Ureter (tissue), 1 donor: ENCODE measurements at places on chromosomes 13 and 19.

- no peak for DNase-seq
These were observed 1.7 kb downstream of the PRDX2 start for GRCh38 chr19:12799742-12800465.

DNA sequence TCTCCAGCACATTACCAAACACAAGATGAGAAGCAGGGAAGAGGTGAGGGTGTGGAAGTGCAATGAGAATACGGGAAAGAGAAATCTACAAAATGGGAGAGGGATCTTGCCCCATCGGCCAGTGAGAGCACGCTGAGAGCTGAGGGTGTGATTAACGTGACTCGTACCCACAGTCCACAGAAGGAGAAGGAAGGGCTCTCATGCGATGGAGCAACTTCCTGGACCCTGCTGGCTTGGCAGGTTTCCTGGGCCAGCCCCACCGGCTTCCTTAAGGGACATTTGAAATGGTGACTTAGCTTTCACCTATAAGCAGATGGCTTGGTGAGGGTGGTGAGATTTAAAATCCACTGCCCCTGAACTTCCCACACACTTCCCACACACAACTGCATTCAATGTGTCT is 740.1 kb downstream of the UQCRFS1 start:
- peak; percentile 48 for DNase-seq

DNA sequence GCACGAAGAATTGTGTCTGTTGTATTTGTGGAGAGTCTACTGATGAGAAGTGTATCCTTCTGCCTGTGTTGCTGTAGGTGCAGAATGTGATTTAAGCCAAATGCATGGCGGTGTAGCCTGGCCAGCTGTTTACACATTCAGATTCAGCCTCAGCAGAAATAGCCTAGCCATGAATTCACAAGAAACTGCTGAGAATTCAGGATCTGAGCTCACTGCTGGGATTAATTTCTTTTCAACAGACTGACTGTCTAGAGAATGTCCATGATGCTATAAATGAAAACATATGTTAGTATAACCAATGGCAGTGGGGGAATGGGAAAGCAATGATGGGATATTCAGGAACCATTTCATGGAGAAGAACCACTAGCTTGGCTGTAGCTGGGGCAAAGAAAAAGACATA is 77.4 kb upstream of the RNF113B start:
- DNase-seq, result no peak

DNA sequence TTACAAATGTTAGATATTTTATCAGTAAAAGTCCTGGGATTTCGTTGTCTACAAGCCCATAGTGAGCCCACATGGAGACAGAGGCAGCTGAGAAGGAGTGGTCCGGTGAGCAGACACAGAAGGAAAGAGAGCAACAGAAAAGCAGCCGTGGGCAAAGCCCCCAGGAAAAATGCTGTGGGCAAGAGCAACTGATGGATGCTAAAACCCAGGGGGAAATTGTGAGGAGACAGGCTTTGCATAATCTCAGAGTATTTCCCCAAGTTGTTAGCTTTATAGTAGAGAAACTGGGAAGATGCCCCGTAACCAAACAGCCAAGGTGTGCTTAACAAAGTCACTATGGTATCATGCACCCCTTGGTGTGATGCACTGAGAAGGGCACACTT is 35.1 kb downstream of the GJA3 start:
- DNase-seq, result no peak

DNA sequence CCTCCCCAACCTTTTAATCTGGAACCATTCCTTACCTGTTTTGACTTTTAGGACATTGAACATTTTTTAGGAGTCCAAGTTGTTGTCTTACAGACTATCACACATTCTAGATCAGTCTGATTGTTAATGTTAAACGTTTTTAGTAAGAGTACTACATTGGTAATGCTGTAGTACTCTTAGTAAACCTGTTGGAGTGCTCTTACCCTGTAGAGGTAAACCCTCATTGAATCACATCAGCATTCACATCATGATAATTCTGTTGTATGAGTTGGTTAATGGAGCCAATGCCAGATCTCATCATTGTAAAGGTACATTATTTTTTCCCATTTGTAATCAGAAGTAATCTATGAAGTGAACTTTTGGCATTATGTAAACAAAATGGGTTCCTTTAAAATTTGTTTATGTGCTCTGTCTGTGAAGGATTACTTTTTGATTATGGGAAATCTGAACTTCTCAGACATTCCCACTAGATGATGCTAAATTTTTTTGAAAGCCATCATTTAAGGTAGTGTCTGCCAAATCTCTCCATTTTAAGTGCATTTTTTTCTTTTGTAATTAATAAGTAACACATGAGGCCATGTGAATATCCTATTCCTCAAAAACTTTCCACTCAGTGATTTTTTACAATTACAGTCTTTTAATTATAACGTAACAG is 55.2 kb downstream of the VWA8 start:
- no peak for DNase-seq

DNA sequence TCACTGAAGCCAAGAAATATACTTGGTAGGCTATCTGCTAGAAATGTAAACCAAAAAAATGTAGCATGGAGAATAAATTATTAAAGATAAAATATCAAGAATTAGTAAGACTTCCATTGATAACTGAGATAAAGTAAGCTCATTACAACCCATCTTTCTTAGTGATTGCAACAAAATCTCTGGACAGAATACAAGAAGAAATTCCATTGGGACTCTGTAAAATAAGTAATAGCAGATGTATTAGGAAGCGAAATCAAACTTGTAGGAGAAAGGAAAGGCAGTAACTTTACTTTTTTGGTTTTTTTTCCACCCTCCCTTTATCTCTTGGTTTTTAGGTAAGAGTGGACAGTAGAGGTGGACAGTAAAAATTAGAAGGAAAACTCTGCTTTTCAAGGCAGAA is 605.7 kb downstream of the DACH1 start:
- DNase-seq, result no peak

- DNase-seq, result peak; percentile 76
These were observed 508 bp downstream of the ZBTB7A start for GRCh38 chr19:4066176-4066606.

DNA sequence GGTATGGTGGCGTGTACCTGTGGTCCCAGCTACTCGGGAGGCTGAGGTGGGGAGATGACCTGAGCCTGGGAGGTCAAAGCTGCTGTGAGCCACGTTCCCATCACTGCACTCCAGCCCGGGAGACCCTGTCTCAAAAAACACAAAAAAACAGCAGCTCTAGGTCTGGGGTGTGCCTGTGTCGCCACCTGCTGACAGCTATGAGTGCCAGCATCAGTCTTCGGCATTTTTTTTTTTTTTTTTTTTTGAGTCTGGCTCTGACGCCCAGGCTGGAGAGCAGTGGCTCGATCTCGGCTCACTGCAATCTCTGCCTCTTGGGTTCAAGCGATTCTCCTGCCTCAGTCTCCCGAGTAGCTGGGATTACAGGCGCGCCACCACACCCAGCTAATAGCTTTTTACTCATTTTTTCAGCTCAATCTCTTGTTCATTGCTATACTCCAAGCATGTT is 10.1 kb downstream of the AP2S1 start:
- peak; percentile 62 for DNase-seq

DNA sequence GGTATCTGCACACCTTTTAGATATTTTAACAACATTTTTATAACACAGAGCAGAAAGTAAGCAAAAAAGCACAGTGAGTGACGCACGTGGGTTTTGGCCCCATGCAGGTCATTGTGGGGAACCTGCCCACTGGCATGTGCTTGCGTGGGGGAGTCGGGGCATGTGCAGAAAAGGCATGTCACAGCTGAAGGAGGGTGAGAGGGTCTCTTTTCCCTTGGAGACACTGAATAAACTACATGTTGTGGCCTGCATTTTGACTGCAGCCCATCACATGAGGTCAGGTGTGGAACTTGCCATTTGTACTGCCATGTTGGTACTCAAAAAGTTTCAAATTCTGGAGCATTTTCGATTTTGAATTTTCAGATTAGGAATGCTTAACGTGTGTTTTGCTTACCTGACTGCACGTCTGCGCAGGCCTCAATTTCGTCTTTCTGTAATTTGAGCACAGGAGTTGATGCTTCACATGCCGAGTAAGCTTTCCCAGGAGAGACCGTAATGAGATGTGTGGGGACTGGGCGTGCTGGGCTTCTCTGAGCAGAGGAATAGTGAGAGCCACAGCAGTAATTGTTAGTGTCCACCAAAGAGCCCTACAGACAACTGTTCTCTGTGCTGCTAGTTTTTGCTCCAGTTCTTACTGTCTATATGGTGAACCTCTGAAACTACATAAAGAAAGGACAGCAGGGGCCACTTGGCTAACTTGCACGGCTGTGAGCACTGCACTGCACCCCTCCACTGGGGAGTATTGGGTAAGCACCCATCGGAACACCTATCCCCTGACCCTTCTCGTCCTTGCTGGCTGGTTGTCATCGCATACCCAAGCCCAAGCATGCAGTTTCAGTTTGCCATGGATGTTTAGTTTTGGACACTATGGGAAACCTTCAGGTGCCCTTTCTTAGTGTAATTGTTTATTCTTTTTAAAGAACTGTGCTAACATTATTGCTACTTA is 72.9 kb upstream of the GPR183 start:
- DNase-seq, result no peak

GRCh38 chr13:30796132-30796572 is 60.8 kb downstream of the ALOX5AP start:
- DNase-seq, result no peak

DNA sequence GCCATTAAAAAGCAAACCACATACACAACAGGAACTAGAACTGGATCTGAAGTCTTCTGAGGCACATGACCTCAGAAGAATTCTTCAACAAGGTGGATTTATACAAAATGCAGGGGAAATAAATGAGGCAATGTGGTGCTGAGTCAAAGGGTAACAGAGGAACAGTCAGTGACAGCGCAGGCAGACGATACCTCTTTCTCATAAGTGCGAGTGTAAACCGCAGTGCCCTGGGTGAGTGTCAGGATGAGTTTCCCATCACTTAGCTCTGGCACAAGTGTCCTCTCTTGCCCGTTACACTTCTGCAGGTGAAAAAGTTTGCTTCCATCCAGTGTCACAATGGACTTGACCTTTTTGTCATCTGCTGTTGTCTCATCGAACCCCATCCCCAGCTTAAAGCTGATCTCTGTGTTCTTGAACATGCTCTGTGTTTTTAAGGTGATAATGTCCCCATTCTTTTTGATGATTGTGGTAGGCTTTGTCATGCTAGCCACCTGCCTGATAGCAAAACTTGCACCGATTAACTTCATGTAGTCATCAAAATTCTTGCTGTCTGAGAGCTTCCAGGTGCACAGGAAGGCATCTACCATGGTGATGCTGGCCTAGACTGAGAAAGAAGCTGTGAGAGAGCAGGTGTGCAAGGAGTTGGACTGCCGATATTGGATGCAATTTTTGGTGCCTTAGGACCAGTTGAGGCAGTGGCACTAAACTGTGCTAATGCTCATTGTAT is 97.3 kb downstream of the AKAP11 start:
- DNase-seq, result no peak

DNA sequence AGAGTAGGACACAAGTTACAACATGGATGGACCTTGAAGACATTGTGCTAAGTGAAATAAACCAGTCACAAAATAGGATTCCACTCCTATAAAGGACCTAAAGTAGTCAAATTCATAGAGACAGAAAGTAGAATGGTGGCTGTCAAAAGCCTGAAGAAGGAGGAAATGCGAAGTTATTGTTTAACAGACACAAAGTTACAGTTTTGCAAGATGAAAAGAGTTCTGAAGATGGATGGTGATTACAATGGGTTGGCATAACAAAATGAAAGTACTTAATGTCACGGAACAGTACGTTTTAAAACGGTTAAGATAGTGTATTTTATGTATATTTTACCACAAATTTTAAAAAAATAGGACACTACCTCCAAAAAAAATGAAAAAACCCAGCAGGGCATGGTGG is 34.8 kb downstream of the FOXO1 start:
- no peak for DNase-seq

GRCh38 chr19:54594737-54595136 is 1.3 kb downstream of the LILRA1 start:
- no peak for DNase-seq

DNA sequence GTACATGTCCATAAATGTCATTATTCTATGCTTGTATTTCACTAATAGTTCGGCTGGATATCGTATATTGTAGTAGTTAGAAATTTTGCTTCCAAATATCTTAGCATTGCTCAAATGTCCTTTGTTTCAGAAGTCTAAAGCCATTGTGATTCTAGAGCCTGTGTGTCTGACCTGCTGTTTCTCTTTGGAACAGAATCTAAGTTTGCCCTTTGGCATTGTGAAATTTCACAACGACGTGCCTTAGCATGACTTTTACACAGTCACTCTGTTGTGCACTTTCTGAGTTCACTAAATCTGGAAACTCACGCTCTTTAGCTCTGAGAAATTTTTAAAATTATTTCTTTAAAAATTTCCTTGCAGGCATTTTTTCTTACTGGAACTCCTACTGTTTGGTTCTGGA is 152.2 kb downstream of the TBC1D4 start:
- DNase-seq, result no peak

GRCh38 chr19:30076101-30076551 is 134.1 kb downstream of the URI1 start:
- no peak for DNase-seq

DNA sequence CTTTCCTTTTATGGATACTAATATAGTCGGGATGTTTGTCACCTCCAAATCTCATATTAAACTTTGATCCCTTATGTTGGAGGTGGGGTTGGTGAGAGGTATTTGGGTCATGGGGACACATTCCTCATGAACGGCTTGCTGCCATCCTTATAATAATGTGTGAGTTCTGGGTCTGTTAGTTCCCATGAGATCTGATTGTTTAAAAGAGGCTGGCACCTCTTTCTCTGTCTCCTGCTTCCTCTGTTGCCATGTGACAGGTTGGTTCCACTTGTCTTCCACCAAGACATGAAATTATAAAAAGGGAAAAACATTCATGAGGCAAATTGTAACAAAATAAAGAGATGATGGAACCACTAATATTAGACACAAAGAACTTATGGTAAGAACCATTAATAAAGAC is 107.8 kb upstream of the ATXN8OS start:
- DNase-seq, result no peak
